ENCODE measurements at places on chromosomes 16 and 17. TPM values are rescaled to one million over a fixed set of nuclear protein-coding genes. Genes with fewer than 3 reads are reported as not detected.

LPCAT2 gene
- 5.7 TPM for total RNA-seq

PIGS gene
- 55.8 TPM for total RNA-seq

TBC1D3E gene
- total RNA-seq, result not detected

RBBP6 gene
- 26.9 TPM for total RNA-seq

TBC1D26 gene
- total RNA-seq, result not detected

FAHD1 gene
- total RNA-seq, result 45.6 TPM

SMPD3 gene
- total RNA-seq, result 0.10 TPM

CDH3 gene
- 0.45 TPM for total RNA-seq

BEAN1 gene
- total RNA-seq, result 3.3 TPM

SCARF1 gene
- total RNA-seq, result 0.22 TPM

MARVELD3 gene
- total RNA-seq, result 0.20 TPM

KRTAP4-4 gene
- not detected for total RNA-seq

OR1G1 gene
- not detected for total RNA-seq

USP31 gene
- 11.4 TPM for total RNA-seq

C17orf50 gene
- 0.33 TPM for total RNA-seq

RNF222 gene
- not detected for total RNA-seq

SHBG gene
- 0.64 TPM for total RNA-seq

CDH11 gene
- total RNA-seq, result 1.4 TPM

HIC1 gene
- 1.8 TPM for total RNA-seq

KRTAP9-4 gene
- total RNA-seq, result not detected

DHX58 gene
- total RNA-seq, result 0.62 TPM

TPSD1 gene
- not detected for total RNA-seq

GAS7 gene
- total RNA-seq, result 0.35 TPM

PRKCA gene
- 29.4 TPM for total RNA-seq

CHTF18 gene
- 26.6 TPM for total RNA-seq

GGT6 gene
- not detected for total RNA-seq

PRSS8 gene
- total RNA-seq, result 0.28 TPM

ACSM3 gene
- 4.6 TPM for total RNA-seq

SULT1A2 gene
- total RNA-seq, result 0.08 TPM

C17orf107 gene
- 0.30 TPM for total RNA-seq

HSD11B2 gene
- 1.7 TPM for total RNA-seq

MFSD6L gene
- not detected for total RNA-seq

SNF8 gene
- total RNA-seq, result 274 TPM

TMEM101 gene
- 26.3 TPM for total RNA-seq

NPIPA3 gene
- 0.91 TPM for total RNA-seq

MYADML2 gene
- not detected for total RNA-seq

HEATR9 gene
- not detected for total RNA-seq

ELP5 gene
- 124 TPM for total RNA-seq

Data from A549 treated with RU486 at 1 μM for 4 hours (cell line).